Fibroblast of skin of right biceps (primary cell): ENCODE measurements at places on chromosomes 11 and 22.

GRCh38 chr11:1574238-1574932, 2.3 kb upstream of the DUSP8 start:
- DNase-seq = peak; percentile 28

DNA sequence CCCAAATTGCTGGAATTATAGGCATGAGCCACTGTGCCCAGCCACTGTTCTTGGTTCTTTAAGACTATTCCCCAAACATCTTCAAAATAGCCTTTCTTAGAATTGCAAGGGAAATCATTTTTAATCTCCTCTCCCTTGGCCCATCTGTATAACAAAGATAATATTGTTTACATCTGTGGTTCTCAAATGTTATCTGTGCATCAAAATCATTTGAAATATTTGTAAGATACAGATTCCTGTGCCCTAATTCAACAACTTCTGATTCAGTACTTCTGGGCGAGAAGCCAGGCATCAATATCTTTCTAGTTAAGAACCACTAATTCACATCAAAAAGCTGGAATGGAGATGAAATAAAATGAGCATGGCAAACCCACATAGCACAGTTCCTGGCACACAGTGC, 83.0 kb downstream of the TMPRSS5 start:
- DNase-seq = peak; percentile 47

GRCh38 chr11:116544721-116545120, 228.1 kb downstream of the BUD13 start:
- no peak for DNase-seq

DNA sequence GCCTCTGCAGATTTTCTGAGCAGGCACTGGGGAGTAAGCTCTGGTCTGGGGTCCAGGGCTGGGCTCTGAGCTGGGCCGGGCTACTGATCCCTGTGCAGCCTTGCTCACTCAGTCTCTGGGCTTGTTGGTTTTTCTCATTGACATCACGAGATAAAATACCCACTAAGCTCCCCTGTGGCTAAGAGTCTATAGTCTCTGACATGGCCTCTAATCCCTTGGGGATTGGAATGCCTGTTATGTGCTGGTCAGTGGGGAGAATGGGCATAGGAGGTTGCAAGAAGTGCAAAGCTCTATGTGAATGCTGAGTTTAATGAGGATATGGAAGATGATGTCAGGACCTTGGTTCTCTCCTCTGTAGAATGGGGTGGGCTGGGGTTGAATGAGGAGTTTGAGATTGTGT, 23.3 kb downstream of the ELF5 start:
- no peak for DNase-seq

DNA sequence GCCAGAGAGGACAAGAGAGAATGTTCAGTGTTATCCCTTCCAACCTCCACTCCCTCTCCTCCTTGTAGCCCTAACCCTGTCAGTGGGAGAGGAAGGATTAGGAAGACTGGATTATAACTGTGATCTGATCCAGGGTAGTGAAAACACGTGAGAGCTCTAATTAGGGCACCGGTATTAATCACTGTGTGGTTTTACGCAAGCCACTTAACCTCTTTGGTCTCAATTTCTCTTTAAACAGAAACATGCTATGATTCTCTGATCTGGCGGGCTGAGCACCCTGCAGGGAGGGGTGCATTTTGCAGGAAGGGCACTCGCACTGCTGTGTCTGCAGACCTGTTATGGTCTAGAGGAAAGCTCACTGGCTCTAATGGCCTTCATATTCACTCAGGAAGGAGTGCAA, 11.5 kb downstream of the RPL27A start:
- no peak for DNase-seq

DNA sequence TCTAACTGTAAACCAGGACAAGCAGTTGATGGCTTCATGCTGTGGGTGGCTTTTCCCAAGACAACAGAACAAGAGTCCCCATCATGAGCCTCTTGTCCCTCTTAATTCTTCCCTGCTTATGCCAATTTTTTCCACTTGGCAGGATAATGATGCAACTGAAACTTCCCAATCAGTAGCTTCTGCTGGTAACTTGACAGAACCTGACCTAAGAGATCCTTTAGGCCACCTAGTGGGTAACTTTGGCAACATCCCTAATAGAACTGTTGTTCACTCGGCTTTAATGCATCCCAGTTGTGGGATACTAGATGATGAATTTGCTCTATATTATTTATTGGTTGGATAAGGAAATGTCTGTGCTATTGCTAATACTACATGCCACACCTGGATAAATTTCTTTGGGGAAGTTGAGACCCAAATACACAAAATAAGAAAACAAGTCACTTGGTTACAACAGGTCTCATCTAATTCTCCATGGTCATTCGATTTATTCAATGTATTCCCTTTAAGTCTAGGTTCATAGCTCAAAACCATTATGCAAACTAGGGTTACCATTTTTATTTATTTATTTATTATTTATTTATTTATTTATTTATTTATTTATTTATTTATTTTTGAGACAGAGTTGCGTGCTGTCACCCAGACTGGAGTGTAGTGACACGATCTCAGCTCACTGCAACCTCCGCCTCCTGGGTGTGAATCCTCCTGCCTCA, 41.4 kb upstream of the NFAM1 start:
- peak; percentile 65 for DNase-seq

GRCh38 chr11:76682684-76683083, 12.1 kb upstream of the LRRC32 start:
- DNase-seq = no peak

GRCh38 chr11:8389029-8389996, 125.6 kb upstream of the LMO1 start:
- no peak for DNase-seq
